ENCODE measurements at places on chromosomes 11 and 22. TPM values are rescaled to one million over a fixed set of nuclear protein-coding genes. Genes with fewer than 3 reads are reported as not detected.

DNA sequence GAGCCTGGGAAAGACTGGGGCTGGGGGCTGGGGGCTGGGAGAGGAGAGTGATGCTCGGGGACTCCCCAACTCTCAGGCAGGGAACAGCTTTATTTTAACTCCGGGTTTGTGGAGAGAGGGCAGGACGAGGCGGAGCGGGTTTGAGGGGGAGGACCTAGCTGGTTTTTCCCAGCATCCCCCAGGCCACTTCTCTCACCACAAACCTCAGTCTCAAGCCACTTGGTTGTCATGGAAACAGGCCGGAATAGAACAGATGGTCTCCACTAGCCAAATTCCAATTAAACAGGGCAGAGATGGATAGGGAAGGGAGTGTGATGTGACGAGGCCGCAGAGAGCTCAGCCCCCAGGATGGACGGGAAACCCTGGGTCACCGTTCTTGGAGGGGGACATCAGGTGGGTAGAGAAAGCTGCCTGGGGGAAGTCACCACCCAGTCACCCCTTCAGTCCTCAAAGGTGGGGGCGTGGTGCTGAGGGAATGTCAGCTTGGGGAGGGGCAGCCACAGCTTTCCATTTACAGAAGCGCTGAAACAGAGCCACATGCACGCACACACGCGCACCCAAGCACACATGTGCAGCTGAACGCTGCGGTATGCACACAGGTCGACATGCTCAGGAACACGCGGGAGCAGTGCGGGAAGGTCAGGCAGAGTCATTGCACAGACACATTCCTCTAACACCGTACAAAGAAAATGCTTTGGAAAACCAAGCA lies 19.2 kb downstream of the NECTIN1 start:
- no peak for DNase-seq

GRCh38 chr11:68904248-68904847 lies 657 bp downstream of the IGHMBP2 start:
- peak; percentile 38 for DNase-seq

DNA sequence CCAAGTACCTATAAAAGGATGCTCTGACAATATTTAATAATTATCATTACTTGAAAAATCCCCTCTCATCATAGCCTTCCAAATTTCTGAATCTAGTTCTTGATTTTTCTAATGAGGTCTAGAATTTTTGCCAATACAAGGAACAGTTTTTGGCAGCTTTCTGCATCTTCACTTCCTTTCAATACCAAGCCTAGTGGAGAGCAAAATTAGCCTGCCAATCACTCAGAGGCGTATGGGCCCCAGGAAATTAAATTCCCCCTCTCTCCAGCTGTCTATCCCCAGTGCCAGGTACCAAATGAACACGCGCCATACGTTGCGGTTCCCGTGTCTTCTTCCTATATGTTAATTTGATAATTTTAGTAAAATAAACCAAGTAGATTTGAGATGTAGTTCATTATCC lies 293.9 kb downstream of the NTM start:
- no peak for DNase-seq

DNA sequence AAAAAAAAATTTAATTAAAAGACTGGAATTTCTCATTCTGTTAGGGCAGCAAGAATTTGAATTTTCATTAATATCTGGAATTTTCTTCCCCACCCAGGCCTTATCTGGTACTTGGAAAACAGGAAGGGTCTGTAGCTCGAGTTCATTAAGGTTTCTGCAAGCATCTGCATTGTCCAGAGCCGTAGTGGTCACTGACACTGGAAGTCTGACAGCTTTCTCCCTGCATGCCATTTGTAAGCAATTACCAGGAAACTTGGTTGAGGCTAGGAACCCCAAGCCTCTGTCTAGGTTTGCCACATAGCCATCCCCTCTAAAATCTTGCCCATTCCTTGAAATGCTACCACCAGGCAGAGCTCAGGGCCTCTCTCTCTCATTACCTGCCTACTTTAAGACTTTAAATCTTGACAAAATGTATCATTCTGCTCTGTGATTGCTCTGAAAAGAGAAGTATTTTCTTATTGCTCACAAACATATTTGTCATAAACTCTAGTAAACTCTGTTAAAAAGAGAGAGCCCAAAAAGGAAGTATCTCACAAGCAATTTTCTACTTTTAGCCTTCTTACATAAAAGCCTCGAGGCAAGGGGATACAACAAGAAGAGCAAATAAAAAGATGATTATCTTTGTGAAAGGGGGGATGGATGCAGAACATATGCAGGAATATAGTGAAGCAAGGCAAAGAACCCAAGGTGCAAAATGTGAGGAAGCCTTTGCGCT lies 5.5 kb upstream of the PGM2L1 start:
- no peak for DNase-seq

THRSP gene
- not detected for total RNA-seq

RPS6KB2 gene
- total RNA-seq, result 66.9 TPM
